ENCODE measurements at places on chromosomes 7 and 10.

DNA sequence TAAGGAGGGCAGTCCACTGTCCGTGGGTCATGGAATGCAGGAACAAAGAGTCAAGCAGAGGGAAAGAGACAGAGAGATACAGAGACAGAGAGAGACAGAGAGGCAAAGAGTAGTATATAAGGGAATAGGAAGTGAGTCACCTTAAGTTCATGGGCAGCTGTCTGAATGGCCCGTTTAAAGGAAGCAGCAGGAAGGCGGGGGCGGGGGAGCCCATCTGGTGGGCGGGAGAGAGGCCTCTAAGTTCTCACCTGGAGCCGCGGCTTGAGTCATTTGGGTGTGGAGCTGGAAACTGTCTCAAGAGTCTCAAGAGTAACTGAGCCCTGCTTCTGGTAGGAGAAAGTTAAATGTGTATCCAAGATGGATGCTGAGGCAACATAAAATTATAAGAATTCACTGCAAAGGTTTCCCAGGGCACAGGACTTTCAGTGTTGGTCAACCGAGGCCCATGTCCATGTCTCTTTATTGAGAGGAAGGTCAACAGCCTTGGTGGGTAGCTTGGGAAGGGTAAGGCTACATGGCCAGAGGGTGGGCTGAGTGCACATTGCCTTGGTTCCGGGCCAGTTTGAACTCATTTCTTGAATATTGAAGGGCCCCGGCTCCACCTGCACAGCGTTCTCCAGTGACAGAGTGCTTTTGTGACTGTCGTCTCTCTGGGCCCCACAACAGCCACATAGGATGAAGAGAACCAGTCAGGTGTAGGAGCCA is 85.5 kb upstream of the CACUL1 start:
- no peak for DNase-seq

GRCh38 chr7:141045126-141045841 is 28.6 kb upstream of the TMEM178B start:
- DNase-seq = no peak

DNA sequence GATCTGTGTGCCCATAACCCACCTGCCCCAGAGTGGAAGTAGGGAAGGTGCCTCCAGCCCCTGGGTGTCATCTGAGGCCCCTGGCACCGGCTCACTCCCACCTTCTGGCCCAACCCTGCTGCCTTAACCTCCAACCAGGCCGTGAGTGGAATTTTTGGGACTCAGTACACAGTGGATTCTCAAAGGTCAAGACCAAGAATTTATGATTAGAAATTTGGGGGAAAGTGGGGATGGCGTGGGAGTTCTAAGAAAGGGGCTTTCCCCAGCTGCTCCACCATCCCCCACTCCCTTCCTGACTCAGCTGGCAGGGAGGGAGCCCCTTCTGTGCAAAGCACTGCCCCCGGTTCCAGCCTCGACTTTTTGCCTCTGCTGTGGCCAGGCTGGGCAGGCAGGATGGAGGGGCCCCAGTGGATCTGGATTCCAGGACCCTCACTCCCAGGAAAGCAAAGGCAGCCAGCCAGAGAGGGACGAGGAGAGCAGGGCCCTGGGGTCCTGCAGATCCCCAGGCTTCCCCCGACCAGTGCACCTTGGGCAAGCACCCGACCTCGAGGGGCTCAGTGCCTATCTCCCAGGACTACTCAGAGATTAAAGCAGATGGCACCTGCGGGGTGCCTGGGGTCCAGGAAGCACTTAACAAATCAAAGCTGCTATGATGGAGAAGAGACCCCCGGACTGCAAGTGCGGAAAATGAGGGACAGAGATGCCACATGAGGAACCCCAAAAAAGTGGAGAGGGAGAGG is 12.8 kb downstream of the SPOCK2 start:
- no peak for DNase-seq

DNA sequence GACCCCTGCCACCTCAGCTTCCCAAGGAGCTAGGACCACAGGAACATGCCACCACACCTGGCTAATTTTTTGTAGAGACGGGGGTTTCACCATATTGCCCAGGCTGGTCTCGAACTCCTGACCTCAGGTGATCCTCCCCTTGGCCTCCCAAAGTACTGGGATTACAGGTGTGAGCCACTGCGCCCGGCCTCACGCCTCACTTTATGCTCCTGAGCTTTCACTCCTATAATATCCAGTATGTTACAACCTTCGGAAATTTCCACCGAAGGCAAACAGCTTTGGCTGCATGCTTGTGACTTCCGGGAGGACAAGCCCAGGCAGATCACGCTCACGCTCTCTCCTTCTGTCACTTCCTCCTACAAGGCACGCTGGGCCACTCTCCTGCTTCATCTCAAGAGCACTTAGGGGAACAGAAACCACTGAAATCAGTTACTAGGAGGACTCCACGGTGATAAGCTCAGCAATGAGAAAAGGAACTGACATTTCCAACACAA is 4.4 kb upstream of the MAD1L1 start:
- no peak for DNase-seq

DNA sequence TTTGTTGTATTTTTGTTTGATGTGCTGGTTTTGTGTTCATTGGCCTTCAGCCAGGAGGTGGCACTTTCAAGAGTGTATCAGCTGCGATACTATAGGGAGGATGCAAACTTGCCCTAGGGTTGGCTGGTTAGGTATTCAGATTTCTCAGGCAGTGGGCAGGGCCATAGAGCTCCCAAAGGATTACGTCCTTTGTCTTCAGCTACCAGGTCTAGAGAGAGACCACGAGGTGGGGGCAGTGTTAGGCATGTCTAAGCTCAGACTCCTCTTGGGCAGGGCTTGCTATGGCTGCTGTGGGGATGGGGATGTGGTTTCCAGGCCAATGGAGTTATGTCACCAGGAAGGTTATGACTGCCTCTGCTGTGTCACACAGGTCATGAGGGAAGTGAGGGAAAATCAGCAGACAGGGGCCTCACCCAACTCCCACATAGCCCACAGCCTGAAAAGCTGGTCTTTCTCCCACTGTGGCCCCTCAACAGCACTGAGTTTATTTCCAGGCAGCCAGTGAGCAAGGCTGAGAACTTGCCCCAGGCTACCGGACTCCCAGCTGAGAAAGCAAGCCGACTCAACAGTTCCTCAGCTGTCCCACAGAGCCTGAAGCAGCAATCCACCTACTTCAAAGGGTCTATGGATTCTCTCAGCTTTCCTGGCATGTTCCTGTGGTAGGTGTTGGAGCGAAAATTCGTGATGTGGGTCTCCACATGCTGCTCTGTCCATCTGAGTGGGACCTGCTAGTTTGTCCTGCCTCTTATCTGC is 227.4 kb upstream of the COBL start:
- DNase-seq = peak; percentile 97

GRCh38 chr10:74912682-74913081 is 86.3 kb downstream of the KAT6B start:
- no peak for DNase-seq

- no peak for DNase-seq
Observed at GRCh38 chr7:22142572-22142971, 196.9 kb upstream of the CDCA7L start.

- no peak for DNase-seq
Observed at GRCh38 chr7:156080596-156080995, 268.3 kb upstream of the SHH start.

DNA sequence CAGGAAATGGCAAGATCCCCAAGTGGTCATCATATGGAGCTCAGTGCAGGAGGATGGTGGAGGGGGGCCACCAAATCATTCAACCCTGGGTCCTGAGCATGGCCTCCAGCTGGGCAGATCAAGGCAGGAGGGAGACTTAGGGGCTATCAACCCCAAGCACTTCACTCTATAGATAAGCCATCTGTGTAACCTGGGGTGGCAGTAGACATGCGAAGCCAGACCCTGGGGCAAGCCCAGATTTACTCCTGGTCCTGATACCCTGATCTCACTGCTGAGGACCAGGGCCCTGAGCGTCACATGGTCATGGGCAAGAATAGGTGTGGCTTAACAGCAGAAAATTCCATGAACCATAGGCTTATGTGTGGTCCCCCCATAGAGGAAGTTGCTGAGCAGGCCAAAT is 173.0 kb upstream of the ADCY1 start:
- DNase-seq = no peak

- no peak for DNase-seq
Observed at GRCh38 chr10:89887830-89888229, 186.4 kb downstream of the KIF20B start.

DNA sequence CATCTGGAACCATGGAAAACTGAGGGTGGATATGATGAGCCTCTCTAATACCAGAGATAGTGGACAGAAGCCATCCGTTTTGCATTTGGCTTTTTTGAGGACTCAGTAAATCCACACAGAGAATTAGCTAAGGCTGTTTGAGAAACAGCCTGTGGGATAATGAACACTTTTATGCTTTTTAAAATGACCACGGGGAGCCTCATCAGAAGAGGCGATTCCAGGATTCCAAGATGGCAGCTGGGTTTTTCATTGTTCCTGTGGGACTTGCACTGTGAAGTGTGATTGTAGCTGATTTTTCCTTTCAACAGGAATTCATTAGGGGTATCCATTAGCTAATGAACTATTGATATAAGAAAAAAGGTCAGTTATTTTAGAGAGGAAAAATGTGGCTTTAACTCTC is 353.2 kb downstream of the AUTS2 start:
- DNase-seq = no peak

DNA sequence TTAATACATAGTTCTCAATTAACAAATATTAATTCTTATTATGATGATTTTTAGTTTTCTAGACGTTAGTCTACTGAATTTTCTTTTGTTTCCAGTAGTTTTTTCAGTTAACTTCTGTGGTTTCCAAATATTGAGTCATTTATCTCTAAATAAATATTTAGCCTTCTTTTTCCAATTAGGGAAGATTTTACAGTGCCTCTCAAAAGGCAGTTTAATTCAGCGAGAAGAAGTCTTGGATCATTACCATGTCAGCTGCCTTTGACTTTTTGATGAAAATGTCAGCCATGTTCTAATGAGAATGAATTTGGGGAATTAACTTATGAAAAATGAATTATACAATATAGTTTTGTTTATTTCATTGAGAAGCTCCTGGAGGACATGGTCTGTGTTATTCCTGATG is 90.0 kb downstream of the CDK14 start:
- DNase-seq = no peak

DNA sequence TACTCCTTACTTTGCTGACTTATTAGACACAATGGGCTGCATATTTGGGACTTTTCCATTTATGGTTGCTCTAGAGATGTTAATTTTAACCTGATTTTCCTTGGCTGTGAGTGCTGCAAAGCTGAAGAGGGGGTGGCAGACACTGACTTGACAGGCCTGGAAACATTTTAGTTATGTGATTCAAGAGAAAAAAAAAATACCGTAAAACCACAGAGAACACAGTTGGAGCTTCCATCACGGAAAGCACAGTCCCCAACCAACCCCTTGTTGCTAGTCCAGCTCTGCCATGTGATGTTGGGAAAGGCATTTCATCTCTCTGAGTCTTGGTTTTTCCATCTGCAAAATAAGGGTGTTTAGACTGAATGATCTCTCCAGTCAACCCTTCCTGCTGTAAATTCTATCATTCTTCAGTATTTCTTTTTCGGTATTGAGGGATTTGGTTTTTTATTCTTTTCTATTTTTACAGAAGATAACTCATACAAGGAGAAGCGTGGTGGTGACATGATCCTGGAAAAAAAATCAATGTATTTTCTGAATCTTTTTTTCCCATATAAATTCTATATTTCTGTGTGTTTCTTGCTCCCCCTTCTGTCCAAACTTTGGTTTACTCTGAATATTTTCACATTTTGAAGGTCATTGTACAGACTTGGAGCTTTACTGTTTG is 246.1 kb downstream of the REEP3 start:
- DNase-seq = no peak

DNA sequence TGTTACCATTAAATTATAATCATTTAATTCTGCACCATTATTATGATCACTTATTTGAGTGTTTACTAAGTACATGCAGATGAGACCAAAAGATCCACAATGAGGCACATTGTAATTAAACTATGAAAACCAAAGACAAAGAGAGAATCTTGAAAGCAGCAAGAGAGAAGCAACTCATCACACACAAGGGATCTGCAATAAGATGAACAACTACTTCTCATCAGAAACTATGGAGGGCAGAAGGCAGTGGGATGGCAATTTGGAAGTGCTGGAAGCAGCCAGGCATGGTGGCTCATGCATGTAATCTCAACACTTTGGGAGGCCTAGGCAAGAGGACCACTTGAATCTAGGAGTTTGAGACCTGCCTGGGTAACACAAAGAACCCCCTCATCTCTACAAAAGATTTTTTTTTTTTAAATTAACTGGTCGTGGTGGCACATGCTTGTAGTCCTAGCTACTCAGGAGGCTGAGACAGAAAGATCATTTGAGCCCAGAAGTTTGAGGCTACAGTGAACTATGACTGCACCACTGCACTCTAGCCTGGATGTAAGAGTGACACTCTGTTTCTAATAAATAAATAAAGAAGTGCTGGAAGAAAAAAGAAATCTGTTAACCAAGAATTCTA is 47.7 kb downstream of the CDK6 start:
- no peak for DNase-seq

- DNase-seq = no peak
Observed at GRCh38 chr7:94453898-94454297, 55.7 kb upstream of the CASD1 start.
